ENCODE measurements at places on chromosomes 4 and X.

GRCh38 chr4:102642631-102643298 is 118.0 kb downstream of the MANBA start:
- DNase-seq = no peak

GRCh38 chrX:154511761-154512160 is 4.3 kb downstream of the FAM3A start:
- no peak for DNase-seq

DNA sequence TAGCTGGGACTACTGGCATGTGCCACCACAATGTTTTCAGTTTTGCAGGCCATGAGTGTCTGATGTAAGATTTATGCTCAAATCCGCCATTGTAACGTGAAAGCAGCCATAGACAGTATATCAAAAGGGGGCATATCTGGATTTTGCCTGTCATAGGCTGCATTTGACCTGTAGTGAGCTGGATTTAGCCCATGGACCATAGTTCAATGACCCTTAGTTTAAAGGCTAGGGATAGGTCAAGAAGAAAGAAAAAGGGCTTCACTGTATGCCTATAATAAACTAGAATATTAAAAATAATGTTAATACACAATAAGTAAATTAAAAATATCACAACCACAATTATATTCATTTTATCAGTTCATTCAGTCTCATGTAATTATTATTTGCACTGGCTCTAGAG is 181.8 kb downstream of the STIM2 start:
- DNase-seq = no peak

DNA sequence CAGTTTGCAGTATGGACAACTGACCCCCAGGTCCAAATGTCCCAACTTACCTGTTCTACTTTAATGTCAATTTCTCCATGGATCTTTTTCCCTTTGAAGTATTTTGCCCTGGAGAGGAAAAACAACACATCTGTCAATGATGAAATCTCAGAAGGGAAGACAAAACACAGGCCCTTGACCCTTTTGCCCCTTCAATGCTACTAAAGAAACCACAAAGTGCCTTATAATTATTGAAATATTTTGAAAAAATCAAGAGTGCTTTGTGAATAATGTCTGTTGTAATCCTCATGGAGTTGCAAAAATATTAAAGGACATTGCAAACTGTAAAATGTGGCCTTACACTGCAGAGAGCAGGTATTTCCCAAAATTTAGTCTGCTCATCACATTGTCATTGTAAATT is 12.6 kb downstream of the SYN1 start:
- no peak for DNase-seq

- no peak for DNase-seq
Observed at GRCh38 chr4:22911285-22911684, 218.5 kb downstream of the GBA3 start.

DNA sequence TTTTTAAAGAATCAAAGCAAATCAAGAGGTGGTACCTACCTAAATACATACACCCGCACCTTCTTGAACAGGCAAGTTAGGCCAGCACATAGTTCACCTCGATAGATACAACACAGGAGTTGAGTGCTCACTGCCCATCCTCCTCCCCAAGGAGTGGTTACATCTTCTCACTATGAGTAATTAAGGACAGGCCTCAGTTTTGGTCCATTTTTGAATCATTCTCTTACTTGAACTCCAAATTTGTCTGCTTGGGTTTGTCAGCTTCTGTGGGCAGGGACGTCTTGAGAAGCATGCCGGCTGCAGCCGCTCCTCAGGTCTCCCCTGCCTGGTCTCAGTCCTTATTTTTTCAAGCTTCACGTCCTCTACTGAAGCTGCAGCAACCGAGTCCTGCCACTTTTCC is 190.6 kb upstream of the RBPJ start:
- DNase-seq = no peak

Measured in Right ventricle myocardium inferior (tissue), 1 donor.